ENCODE measurements at places on chromosomes 11 and 22.

DNA sequence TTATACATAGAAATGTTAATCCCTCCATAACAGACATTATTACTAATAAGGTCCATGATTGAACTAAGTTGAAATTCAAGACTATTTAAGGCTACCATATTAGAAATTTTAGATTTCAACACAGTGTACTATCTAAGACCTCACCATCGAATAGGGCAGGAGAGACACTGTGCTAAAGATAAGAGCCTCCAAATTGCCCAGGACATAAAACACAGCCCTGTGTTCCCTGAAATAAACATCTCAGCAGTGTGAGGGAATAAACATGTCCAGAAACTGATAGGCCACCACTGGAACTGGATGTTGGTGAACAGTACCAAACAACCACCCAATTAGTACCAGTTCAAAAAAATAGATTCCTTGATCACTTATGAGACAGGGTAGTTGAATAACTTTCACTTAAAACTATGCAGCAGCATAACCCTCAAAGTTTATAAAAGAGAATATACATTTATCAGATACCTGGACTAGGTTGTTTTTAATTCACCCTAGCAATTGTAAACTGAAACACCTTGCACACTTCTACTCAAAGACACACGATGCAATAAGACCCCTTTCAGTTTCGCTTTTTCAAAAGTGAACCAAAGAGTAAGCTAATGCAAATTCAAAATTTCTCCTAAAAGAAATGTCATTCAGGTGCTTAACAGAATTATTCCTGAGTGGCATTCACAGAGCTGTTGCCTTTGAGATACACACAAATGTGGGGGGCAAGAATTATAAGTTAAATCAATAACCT lies 34.3 kb downstream of the USP28 start:
- DNase-seq = peak; percentile 97

DNA sequence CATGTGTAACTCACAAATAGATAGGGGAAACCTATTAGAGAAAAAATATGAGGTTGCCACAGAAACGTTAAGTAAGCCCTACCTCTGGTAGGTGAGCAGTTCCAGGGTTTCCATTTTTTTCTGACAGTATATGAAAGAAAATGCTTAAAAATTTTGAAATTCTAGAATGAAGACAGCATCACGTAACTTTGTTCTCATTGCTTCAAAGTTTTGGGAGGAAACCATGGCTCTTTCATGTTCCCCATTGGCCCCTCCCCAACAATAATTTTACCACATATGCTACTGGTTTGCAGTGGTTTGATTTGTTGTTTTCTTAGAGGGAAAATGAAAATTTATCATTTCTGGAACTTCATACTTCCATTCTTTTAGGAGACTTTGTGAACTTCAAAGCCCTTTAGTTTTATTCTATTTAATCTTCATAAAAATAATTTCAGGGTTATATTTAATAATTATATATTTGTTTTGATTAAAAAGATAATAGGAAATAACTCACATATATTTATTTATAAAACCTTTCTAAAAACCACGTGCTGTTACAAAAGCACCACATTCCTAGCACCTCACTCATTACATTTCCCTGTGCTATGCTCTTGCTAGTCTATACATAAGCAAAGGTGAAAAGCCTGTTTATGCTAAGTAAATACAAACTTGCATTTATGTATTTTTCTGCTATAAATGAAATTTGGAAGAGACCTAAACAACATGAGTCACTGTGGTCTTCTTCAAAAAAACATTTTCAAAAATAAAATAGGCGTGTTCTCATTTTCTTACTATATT lies 113.4 kb downstream of the CASP12 start:
- no peak for DNase-seq

DNA sequence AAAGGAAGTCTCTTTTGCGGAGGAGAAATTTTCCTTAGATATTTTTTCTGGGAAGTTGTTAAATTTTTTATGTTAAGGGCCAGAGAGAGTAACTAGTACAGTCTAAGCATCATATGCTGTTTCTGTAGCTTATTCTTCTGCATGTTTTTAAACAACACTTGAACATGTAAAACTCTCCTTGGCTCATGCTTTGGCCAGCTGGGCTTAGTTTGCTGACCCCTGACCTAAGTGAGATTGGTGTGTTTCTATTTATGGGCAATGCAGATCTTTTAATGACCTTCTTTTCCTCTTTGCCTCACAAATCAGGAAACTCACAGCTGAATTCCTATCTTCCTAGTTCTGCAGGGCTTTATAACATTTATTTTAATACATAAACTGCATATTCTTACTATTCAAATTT lies 942.5 kb downstream of the OPCML start:
- no peak for DNase-seq

DNA sequence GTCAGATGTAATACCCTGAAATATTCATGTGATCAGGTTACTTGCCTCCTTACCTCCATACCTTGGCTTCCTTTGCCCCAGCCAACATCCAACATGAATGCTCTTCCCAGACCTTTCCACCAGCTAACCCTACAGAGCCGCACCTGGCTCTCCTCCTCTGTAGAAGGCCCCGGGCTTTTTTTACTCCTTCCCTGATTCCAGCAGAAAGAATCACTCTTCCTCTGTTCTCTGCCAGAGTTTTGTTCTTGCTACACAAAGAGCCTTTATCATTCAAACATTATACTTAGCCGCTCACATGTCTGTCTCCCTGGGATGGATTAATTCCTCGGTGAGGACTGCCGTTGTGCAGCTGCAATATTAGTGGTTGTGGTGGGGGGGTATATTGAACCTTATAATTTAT lies 116.8 kb upstream of the GRAMD1B start:
- no peak for DNase-seq

GRCh38 chr11:122159861-122160260 lies 43.8 kb upstream of the BLID start:
- DNase-seq = no peak

GRCh38 chr11:11580841-11581411 lies 40.9 kb downstream of the GALNT18 start:
- DNase-seq = no peak

DNA sequence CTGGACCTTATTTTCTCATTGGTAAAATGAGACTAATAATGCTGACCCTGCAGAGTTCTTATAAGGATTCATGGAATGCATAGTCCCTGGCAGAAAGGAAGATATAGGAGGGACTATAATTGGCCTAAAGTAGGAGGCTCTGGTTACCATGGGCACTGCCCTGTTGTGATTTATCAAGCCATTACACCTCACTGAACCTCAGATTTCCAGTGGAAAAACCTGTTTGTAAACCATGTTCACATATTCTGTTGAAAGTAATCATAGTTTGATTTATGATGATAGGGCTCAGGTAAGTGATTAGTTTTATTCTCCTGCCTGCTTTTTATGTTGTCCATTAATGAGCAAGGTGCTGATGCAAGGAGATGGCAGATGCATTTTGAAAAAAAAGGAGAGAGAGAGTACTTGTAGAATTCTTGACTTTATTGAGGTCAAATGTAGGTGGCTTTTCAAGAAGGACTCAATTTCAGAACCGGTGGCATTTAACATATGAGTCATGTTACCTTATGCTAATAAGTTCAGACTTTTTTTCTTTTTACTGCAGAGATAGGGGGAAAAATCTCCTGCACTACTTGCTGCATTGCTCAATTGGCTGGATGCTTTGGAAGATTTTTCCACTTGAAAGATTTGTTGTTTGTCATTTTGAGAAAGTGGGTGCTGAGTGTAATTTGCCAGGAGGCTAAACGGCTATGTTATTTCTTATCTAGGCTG lies 14.6 kb downstream of the NF2 start:
- DNase-seq = no peak

- no peak for DNase-seq
Measured at GRCh38 chr11:41868606-41869005, 409.2 kb upstream of the LRRC4C start.

GRCh38 chr22:47196881-47197772 lies 434.7 kb downstream of the TBC1D22A start:
- no peak for DNase-seq

All from NCI-H526 (cell line).